Inflammatory macrophage treated with lipopolysaccharide for 1 hour (primary cell): ENCODE measurements at places on chromosomes 5 and 9.

DNA sequence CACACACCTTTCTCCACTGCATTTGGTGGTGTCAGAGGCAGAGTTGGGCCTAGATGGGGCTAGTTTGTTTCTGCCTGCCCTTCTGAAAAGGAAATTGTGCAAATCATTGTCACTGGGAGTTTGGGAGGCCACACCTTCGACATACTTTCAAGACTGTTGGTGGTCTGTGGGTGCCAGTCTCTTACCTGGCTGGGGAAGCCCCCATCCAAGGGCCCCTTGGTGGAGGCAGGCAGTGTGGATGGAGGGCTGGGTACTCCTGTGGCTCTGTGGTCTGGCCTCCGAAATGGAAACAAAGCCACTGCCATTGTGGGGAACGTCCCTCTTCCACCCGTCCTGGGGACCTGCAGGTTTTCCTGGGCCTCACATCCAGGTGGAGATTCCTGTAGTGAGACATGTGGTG lies 10.9 kb upstream of the PHYHD1 start:
- no peak for DNase-seq

DNA sequence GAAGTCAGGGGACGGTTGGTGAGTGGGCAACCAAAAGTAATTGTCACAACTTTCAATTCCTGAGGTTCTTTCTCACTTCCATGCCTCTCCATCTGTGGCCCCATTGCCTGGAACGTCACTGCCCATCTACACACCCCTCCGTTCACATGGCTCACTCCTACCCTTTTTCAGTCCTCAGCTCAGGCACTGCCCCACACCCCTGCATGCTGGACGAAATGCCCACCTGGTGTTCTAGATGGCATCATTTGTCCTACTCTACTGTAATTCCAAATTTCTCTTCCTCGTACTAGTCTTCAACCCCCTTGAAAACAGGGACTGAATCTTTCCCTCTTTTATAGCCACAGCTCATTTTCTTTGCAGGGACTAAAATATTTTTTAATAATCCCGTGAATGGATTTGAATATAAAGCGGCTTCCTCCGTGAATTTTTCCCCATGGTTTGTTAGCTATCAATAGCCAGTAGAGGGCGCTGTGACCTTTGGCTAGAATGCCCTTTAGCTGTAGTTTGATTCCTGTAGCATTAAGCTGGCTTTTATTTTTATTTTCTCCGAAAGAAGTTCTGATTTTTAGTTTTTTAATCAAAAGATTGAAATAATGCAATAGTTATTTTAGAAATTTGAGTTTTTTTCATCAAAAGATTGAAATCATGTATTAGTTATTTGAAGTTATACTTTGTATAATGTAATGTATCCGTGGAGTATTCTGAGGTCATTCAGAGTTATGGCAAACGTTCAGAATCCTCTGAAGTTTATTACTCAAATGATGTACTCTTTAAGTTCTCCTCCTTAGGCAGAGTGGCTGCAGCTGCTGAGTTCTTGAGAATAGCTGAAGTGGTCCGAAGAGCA lies 232.1 kb downstream of the SH3GL2 start:
- peak; percentile 81 for DNase-seq

- DNase-seq: no peak
These were observed 53.2 kb downstream of the MVB12B start for GRCh38 chr9:126379661-126380360.

GRCh38 chr5:40410964-40411635 lies 268.6 kb upstream of the PTGER4 start:
- peak; percentile 83 for DNase-seq

DNA sequence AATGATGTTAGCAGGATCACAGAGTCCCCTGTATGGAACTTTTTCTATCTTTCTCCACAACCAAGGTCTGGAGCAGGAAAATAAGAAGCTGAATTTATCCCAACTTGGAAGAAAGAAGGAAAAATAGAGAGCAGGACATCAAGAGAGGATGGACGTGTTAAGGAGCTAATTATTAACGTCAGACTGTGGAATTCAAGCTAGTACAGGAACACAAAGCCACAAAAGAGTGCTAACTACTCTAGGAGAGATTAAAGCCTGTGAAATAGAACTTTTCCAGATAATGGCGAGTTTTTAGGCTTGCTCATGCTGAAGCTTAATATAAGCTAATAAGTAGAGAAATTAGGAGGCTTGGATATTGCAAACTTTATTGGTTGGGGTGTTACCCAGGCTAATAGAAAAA lies 632 bp upstream of the SPINK13 start:
- DNase-seq: no peak

GRCh38 chr9:94600258-94600657 lies 6.6 kb upstream of the FBP2 start:
- DNase-seq: no peak
